HCT116 (cell line): ENCODE measurements at places on chromosomes 3 and 15.

- no peak for DNase-seq
These were observed 149.9 kb downstream of the LRRK1 start for GRCh38 chr15:101068961-101069653.

DNA sequence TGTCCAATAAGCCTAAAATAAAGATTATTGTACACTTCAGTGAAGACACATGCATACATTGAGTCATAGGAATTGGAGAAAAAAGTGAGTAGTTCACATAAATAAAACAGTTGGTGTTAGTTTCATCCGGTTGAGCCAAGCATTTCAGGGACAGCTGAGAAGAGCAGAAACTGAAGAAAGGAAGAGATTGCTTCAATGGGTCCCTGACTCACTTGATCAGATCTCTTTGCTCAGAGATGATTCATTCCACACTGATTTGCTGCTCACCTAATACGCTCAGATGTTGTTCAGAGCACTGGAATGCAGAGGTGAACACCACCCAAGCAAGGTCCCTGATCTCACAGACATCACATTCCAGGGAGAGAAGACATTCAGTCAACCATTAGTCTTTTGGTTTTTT lies 93.7 kb downstream of the RAD18 start:
- DNase-seq = peak; percentile 80

- DNase-seq = no peak
These were observed 155.9 kb upstream of the LPP start for GRCh38 chr3:187997946-187998561.

DNA sequence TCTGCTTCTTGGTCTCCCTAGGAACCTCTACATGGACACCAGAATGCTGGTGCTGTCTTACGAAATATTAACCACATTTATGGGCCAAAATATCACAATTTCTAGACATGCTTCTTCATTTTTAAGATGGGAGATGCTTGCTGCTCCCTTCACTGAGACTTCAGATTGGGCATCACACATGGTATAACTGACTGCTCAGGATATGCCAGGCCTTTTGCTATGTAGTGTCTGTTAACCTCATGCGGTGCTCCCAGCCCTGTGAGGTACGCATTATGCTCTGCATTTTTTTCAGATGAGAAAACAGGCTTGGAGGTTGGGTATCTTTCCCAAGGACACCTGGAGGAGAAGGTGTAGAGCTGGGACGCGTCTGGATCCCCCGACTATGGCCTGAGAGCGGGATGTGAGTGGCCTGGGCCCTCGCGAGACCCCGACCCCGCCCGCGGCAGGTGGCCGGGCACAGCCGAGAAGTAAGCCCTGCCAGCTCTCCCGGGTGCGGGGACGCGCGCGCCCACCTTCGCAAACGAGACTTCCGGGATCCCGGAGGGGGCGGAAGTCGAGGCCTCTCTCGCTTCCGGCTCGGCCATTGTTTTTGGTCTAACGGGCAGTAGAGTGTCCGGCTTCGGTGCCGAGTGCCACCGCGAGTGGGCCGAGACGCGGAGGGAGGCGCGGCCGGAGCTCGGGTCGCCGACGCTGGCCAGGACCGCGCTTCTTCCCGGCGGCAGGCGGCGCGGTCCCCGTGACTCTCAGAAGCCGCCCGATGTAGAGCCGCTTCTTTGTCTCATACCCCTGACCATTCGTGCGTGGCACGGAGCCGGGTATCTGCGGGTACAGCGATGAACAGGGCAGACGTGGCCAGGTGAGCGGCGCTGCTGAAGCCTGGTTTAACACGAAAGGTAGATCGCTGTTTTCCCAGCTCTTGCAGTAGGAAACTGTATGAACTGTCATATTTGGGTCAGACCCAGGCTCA lies at the start of gene ZKSCAN7:
Gene ZKSCAN7, plus strand, starts transcription at position 568 of the 967 bp plus-strand sequence. CDS start 1,855 bp downstream, outside the sequence.
- no peak for DNase-seq

- no peak for DNase-seq
These were observed 2.2 kb downstream of the GPR149 start for GRCh38 chr3:154427685-154428285.

DNA sequence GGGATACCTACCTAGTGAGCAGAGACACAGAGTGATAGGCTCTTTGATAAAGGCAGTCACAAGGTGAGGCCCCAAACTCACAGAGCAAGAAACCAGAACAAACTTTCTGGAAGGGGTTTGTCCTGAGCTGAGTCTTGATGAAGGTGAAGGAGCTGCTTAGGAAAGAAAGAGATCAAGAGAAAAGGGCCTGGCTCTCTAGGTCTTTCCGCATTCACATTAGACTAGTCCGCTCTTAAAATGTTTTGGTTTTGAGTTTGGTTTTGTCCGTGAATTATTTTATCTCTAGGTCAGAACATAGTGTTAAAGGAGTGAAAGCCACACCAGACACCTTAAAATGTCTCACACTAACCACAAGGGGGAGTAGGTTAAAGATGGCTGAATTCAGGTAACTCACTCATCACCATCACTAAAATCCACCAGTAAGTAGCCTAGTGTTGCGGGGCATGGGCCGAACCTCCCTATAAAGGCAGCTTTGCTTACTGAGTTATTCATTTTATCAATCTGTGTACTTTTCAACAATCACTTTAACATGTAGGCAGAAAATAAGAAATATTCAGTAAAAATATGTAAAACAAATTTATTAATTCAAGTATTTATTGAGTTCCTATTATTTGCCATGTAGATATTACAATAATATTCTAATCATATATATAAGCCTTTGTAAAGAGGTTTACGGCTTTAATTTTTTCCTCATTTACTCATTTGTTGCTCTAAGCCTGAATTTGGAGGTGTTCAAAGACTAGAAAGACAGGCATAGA lies 121.5 kb upstream of the TSC22D2 start:
- DNase-seq = peak; percentile 66

DNA sequence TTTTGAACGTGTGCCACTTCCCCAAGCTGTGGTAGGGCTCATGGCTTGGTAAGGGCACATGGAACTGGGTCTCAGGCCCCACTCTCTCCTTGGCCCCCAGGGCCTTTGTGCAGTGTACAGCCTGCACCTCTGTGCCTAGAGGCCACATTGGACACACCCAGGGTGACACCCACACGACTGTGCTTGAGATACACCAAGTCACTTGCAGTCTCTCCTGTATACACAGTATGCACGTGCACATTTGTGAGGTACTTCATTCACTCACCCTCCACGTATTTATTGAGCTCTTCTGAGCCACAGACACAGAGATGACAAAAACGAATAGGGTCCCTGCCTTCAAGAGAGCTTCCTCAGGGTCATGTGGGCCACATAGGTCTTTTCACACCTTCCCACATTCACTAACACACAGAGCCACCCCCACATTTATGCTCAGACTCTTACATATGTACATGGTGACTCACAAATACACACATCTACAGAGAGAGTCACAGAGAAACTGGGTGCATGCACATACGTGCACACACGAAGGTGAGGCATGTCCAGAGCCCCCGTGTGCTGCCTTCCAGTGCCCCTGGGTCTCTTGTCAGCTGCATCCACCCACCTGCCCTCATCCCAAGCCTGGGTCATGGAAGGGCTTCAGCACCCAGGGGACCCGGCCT lies 9.8 kb upstream of the TMEM115 start:
- DNase-seq = no peak

GRCh38 chr15:65189102-65189740 lies 4.1 kb upstream of the CLPX start:
- DNase-seq = peak; percentile 63

GRCh38 chr15:99433026-99433756 lies 132.6 kb upstream of the MEF2A start:
- no peak for DNase-seq

DNA sequence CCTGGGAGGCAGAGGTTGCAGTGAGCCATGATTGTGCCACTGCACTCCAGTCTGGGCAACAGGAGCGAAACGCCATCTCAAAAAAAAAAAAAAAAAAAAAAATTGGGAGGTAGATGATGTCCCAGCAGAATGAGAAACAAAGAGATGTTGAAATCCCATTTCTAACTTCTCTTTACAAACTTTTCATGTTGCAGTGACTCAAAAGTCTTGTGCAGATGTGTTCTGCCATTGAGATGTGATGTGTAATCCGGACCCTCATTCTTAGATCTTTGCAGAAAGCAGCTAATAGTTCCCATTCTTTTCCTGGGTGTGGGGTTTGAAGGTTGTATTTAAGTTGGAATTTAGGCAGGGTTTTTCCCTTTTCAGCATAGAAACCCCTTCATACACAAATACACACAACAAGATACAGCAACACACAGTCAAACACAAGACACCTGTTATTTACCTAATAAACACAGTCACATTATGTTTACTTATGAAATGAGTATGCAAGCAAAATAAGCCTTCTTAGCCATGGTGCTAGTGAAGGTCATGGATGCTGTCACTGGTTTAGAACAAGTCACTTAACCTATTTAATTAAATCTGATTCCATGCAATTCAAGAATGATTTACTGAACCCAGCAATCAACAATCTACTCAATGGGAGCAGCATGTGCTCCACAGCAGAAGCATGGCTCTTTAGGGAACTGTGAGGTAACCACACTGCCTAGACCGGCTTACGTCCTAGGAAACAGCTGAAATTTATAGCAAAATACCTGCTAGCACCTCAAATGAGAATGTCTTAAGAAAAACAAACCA lies 14.9 kb downstream of the SIAH2 start:
- no peak for DNase-seq

DNA sequence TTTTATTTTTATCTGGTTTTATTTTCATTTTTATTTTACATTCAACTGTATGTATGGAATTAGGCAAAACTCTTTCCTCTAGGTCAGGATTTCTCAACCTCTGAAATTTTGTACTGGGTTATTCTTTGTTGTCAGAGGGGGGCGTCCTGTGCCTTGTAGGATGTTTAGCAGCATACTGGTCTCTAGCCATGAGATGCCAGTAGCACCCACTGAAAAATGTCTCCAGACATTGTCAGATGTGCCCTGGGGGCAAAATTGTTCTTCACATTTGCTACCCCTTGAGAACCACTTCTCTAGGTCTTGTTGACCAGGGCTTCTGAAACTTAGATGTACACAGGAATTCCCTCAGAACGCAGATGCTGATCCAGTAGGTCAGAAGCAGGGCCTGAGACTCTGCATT lies 5.4 kb downstream of the CHRNA5 start:
- DNase-seq = no peak

GRCh38 chr15:90686435-90687218 lies 30.5 kb upstream of the BLM start:
- no peak for DNase-seq

- no peak for DNase-seq
These were observed 43.9 kb downstream of the ZNF148 start for GRCh38 chr3:125331243-125331642.

GRCh38 chr15:43067717-43068461 lies 37.9 kb downstream of the UBR1 start:
- DNase-seq = peak; percentile 4

- DNase-seq = no peak
These were observed 91.0 kb downstream of the FOXP1 start for GRCh38 chr3:71492566-71492965.

- DNase-seq = peak; percentile 2
These were observed 121.8 kb upstream of the NLGN1 start for GRCh38 chr3:173275740-173276139.

- no peak for DNase-seq
These were observed 459.4 kb upstream of the TPRG1 start for GRCh38 chr3:188712248-188712924.

GRCh38 chr3:106810300-106810875 lies 566.9 kb upstream of the CCDC54 start:
- DNase-seq = no peak

DNA sequence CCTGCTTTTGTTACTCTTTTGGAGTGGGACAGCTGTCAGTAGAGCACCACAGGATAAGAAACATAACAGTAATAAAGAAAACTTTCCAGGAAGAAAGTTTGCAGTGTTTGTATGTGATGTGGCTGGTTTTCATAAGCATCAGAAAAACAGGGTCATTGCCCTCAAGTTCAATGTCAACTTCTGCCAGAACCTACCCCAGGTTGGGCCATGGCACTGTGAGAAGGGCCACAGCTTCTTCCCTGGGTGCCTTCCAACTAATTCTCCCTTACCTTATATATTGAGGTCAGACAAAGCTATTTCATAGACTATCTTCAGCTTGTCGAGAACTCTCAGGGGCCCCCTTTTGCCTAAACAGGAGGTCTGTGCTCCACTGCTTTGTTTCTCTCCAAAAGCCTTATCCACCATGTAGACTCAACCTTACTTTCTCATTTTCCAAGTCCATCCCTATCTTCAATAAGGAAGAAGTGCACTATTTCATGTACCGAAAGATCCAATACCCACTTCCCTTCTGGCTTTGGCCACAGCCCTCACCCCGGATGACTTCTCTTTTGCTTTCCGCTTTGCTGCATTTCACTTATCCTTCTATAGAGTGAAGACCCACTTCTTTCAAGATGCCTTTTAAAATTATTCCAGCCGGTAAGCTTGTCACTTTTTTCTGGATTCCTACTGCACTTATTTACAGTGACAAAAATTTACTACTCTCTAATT lies 38.2 kb upstream of the PLCL2 start:
- no peak for DNase-seq

- DNase-seq = no peak
These were observed 12.4 kb upstream of the DUSP7 start for GRCh38 chr3:52068730-52069129.

- DNase-seq = no peak
These were observed 281.6 kb downstream of the MBNL1 start for GRCh38 chr3:152550284-152550683.

DNA sequence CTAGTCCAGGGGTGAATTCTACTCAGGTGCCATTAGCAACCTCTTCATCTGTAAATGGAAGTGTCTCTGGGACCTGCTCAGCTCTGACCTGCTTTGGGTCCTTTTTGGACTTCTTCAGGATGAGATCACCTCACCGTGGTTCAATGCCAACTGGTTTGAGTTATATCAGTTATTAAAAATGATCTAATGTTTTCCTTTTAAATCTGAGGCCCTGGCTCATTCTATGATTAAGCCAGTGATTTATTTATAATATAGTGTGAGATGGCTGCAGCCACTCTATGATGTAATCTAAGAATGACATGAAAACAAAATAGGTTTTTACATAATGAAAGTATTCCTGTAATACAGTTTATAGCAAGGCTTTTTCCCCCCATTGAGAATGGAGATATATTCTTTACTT lies 79.4 kb downstream of the LPP start:
- no peak for DNase-seq

GRCh38 chr3:168738527-168739325 lies 643.0 kb upstream of the GOLIM4 start:
- DNase-seq = no peak

DNA sequence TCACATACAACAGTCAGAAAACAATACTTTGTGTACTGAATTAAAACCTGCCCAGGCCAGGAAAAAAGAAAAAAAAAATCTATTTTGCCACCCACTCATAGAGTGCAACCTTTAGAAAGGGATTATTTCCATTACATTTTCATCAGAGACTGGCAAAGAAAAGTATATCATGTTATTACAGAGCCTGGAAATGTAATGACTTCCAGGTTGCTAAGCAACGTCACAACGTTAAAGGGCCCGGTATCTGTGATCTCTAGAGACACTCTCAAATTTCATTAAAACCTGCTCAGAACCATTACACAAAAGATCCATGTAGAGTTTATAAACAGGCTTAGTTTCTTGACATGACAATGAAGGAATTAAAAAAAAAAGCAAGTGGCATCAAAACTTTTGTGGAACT lies 170.5 kb downstream of the CTNNB1 start:
- DNase-seq = no peak
